AG08395 (cell line): ENCODE measurements at places on chromosomes 2 and 18.
A peak's percentile ranks its signal among the peaks of the same experiment; 100 is the strongest.

DNA sequence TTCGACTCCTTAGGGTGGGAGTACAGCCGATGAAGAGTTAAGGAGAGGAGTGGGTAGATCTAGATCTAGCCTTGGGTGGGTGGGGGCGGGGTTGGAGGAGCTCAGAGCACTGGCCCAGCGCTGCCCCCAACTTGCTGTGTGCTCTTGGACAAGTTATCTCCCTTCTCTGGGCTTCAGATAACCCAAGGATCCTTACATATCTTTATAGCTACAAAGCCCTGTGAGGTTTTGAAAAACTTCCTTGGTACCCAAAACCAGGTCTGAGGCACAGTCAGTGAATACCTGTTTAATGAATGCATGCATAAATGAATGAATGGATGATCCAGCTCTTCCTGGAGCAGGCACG is 1.3 kb upstream of the ODC1 start:
- DNase-seq: no peak

GRCh38 chr18:6484659-6485058 is 69.9 kb upstream of the L3MBTL4 start:
- DNase-seq: no peak

- no peak for DNase-seq
These were observed 58.8 kb downstream of the RND3 start for GRCh38 chr2:150428641-150429040.

GRCh38 chr2:233492751-233493150 is 73.8 kb downstream of the USP40 start:
- DNase-seq: no peak

DNA sequence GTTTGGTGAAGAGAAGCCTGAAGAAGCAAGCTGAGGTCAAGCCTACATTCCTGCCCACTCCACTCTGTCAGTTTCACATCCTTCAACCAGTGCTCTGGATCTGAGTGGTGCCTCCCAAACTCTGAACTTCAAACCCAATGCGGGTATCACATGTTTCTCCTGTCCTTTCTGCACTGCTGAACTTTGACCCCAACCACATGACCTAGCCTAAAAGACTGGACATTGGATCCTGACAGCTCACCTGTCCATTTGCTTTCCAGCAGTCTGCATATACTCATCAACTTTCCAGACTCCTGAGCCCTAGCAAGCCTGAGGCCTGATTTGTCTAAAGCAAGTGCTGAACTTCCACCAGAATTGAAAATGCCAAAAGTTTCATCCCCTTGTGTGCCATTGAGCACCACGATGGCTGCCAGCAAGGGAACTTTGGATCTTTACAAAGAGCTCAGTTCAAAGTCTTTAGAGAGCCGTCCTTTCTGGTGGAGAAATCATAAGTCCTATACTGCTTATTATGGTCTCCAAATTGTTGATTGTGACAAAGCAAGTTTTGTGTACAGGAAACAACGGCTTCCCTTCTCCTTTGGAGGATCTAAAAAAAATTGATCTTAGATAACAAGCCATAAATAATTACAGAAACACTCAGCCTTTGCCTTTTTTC is 37.6 kb upstream of the ITGA6 start:
- DNase-seq: no peak

- DNase-seq: no peak
These were observed 30.1 kb downstream of the FEZ2 start for GRCh38 chr2:36567711-36568408.

GRCh38 chr2:224969633-224970260 is 72.5 kb downstream of the DOCK10 start:
- DNase-seq: no peak

DNA sequence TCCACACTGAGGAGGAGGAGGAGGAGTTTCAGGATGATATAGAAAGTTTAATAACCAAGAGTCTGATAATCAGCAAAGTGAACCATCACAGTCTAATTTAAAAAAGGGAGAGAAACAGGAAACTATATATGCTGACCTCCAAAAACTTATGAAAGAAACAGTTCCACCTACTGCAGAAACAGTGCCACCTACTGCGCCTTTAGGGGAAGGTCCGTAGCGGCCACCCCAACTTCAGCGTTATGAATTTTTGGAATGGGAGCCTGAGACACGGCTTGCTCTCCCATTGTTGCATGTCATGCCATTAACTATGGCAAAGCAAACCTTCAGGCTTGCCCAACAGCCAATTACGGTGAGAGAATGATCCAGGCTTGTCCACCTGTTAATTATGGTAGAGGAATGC is 1719.2 kb upstream of the LRRTM1 start:
- no peak for DNase-seq

DNA sequence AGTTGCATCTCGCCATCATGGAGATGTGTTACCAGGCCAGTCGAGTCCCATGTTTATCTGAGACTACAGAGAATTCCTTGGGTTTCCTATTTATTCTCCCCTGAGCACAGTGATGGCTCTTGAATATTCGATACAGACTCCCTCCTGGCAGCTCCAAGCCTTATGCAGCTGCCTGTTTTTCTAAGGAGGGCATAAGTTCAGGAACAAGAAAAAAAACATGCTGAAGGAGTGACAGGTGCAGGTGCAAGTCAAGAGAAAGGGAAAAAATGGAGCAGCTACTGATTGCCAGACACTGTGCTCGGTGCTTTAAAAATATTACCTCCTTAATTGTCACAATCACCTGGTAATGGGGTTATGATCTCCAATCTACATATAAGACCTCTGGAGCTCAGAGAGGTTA is 177.2 kb upstream of the DPP10 start:
- no peak for DNase-seq

GRCh38 chr2:18398833-18399232 is 161.6 kb downstream of the RDH14 start:
- DNase-seq: no peak

DNA sequence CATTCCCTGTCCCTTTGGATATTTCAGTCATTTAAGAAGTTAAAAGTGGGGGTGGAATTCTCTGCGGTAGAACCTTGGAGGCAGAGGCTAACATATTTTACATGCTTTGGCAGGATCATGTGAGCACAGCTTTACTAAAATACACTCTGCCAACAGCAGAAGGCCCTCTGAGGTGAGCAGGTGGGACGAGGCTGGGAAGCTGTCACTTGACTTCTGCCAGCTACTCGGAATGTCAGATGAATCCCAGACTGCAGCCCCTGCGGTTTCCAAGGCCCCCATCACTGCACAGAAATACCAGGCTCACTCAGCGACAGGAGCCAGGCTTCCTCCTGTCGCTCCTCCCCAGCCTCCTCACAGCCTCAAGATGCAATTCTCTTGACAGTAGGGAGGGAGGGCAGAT is 220.9 kb upstream of the REV1 start:
- DNase-seq: peak; percentile 40

DNA sequence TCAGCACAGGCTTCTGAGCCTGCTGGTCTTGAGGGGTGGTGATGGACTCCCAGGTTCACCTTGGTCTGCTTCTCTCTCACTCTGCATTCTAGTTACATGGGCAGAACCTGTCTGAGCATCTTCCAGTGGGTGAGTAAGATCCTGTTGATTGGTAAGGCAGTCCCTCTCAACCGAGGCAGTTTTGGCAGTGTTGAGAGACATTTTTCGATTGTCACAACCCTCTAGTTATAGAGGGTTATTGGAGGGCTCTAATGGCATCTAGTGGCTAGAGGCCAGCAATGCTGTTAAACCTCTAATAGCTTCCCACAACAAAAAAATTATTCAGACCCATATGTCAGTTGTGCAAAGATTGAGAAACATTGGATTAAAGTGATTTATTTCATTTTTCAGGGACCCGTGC is 9.3 kb upstream of the MGAT5 start:
- DNase-seq: peak; percentile 13

DNA sequence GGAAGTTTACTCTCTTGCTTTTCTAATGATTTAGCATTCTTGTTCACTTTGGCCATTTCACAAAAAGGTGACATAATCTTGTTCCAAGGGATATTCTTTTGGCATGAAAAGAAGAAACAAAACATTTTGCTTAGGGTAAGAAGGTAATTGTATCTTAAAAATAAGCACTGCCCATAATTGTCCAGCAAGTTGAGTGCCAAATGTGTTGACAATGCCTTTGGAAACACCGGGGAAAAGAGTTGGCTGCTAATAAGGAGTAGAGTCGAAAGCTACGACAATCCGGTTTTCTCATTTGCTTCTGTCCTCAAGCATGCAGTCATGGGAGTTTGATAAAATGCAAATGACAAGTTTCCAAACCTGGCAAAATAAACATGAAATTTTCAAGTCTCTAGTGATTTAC is 27.3 kb downstream of the ITGAV start:
- DNase-seq: no peak

DNA sequence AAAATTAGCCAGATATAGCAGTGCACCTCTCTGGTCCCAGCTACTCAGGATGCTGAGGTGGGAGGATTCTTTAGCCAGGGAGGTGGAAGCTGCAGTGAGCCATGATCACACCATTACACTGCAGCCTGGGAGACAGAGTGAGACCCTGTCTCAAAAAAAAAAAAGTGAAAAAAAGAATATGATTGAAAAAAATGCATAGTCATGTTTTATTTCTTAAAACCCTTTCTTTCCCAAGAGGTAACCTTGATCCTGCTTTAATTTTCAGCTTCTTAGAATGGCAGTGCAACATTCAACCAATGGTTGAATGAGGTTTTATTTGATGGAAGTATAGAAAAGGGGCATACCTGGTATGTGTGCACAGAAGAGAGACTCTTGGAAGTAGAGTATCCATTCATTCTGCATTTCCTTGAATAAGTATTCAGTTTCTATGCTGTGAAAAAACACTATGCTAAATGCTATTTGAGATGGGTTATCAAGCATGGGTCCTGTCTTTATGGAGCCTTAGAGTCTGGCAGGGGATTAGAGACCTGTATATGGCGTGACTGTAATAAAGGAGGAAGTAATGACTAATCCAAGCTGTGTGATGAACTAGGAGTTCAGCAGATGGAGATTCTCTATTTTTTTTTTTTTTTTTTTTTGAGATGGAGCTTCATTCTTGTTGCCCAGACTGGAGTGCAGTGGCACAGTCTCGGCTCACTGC is 146.3 kb downstream of the WDSUB1 start:
- DNase-seq: peak; percentile 77

DNA sequence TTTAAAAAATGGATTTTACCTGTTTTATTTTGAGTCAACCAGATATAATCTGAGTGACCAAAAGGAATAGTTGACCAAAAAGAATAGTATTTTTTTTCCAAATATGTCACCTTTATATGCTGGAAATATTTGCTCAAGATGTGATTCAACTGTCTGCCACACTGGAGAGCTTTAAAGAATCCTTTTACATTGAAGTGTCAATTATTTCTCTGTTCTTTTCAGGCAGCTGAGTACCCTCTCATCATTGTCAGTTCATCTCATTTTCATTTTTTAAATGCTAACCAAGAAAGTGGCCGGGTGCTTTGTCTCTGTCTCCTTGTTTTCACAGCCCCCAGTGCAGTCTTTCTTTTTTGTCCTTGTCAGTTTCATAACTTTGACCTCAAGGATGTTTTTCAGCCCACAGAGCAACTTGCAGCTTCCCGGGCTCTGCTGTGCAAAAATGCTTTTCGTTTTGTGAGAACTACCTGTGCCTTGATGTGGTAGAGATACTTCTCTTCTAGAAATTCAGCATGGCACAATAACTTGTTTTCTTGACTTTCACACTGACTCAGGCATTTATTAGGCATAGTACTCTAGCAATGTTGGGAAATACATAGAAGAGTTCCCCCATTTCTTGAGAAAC is 23.4 kb upstream of the CERS6 start:
- no peak for DNase-seq

DNA sequence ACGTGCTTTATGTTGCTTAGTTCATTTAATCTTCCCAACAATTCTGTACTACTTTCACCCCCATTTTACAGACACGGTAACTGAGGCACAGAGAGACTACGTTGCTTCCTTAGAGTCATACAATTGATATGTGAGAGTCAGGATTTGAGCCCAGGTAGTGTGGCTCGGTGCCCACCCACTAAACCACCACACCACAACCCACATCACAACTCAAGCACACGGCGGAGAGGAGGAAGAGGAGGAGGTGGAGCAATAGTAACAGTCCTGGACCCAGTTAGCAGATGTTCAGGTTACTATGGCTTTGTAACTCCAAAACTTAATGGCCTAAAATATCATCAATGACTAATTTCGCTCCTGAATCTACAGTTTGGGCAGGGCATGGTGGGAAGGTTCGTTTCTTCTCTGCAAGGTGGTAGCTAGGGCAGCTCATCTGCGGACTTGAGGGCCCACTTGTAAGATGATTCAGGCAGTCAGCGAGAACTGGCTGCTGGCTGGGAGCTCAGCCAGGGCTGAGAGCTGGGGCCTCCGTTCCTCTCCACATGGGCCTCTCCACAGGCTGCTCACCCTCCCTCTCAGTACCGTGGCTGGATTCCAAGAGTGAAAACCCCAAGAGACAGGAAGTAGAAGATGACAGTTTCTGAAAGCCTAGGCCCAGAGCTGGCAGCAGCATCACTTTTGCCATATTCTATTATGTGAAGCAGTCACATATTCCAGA is 167.1 kb downstream of the ZFP36L2 start:
- DNase-seq: peak; percentile 95

DNA sequence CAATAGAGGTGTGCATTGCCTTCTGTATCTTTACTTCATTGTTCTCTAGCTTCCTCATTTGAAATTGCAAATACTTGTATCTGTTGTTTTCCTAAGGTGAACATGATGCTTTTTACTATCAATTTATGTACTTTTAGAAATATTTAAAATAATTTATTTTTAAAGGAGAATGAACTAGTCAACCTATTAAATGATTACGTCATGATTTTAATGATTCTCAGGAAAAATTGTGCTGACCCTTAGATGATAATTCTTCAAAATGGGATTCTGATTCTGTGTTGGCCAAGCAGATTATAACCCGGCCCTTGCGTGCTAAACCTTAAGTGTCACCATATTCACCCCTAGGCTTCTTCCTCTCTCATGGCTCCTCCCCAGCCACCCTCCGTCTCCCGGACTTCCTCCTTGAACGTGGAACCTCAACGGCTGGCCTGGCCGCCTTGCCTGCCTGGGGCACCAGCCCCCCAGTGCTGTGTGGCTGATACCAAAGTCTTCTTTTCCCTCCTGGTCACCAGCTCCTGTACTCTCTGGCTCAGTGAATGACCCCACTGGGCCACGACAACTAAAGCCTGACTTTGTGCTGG is 292.0 kb downstream of the GBX2 start:
- DNase-seq: no peak

DNA sequence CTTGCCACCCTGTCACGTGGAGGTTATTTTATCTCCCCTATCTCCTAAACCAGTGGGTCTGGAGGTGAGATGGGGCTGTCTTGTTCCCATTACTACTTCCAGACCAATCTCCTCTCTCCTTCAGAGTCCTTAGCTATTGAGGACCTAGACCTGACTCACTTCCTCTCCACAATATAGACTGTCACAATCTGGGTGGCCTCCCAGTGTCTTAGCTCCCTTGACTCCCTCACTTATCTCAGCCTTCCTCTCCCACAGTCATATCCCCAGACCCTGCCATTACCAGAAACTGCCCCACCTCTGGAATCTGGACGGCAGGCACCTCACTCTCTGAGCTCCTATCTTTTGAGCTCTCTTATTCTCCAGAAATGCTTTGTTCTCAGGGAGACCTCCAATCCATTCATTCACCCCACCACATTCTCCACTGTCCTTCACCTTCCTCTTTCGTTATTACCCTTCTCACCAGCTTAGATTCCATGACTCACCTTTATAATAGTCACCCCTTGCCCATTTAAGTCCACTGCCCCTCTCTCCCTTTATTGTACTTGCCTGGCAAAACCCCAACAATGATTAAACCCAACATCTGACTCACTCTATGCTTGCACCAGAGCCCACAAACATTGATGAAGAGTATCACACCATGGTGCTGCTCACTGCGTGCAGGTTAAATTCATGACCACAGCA is 23.3 kb upstream of the SIX3 start:
- no peak for DNase-seq

- peak; percentile 56 for DNase-seq
These were observed 8.2 kb upstream of the SMARCAL1 start for GRCh38 chr2:216404010-216404618.
